ENCODE measurements at places on chromosomes 2 and 18. TPM values are rescaled to one million over a fixed set of nuclear protein-coding genes. Genes with fewer than 3 reads are reported as not detected.

- no peak for DNase-seq
These were observed 12.1 kb downstream of the AAK1 start for GRCh38 chr2:69631402-69631801.

DNA sequence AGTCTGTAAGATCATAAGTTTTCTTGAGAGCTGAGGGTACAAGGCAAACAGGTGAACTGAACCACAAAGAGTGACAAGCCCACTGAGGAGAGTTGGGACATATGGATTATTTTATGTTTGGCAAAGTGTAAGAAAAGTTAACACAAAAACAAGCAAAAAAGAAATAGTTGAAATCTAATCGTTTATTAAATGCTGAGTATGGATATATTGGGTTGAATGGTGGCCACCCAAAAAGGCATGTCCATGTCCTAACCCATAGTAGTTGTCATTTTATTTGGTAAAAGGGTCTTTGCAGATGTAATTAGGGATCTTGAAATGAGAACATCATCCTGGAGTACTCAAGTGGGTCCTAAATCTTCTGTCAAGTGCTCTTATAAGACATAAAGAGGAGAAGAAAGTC, 24.9 kb upstream of the TWIST2 start:
- no peak for DNase-seq

DNA sequence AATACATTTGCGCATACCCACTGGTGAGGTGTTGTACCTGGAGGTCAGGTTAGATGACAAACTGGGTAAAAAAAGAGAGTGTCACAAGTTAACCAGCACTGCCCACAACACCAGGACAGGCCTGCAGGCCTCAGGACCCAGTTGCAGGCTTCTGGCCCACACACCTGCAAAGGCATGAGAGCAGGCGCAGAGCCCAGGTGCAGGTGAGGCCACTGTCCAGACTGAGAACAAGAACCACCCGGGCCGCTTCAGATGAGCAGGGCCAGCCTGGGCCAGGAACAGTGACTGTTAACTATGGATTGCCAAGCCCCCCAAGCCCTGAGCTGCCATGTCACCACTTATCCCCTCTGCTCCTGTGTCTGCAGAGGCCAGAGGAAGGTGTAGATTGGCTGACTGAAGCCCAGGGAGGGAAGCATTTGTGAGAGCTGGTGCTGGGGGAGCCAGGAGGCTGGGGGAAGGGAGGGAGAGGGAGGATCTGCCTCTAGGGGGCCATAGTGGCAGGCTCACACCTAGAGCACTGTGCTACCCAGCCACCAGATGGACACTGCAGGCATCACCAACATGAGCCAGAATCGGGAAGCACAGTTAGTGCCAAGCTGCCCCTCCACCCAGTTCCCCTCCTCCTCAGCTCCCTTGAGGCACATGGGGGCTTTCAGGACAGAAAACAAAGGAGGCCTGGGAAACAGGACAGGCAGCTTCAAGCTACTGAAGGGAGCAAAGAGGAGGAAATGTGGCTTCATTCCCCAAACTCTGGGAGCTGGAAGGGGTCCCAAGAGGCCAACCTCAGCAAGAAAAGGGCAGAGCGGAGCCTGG, 35.4 kb downstream of the SFXN5 start:
- peak; percentile 83 for DNase-seq

DNA sequence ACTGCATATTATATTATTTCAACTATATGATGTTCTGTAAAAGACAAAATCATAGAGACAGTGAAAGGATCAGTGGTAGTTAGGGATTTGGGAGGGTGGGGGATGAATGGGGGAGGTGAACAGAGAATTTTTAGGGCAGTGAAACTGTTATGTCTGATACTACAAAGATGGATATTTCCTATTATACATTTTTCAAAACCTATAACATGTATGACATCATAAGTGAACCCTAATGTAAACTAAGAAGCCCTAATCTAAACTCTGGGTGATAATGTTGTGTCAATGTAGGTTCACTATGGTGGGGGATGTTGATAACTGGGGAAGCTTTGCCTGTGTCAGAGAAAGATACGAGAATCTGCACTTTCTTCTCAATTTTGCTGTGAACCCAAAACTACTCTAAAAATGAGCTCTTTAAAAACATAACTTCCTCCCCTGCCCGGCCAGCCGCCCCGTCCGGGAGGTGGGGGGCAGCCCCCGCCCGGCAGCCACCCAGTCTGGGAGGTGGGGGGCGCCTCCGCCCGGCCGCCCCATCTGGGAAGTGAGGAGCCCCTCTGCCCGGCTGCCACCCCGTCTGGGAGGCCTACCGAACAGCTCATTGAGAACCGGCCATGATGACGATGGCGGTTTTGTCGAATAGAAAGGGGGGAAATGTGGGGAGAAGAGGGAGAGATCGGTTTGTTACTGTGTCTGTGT, 234.4 kb downstream of the RPIA start:
- DNase-seq, result no peak

GRCh38 chr2:140865837-140866236, 1265.0 kb downstream of the LRP1B start:
- no peak for DNase-seq

- no peak for DNase-seq
These were observed 34.7 kb upstream of the FAM124B start for GRCh38 chr2:224436634-224437033.

DNA sequence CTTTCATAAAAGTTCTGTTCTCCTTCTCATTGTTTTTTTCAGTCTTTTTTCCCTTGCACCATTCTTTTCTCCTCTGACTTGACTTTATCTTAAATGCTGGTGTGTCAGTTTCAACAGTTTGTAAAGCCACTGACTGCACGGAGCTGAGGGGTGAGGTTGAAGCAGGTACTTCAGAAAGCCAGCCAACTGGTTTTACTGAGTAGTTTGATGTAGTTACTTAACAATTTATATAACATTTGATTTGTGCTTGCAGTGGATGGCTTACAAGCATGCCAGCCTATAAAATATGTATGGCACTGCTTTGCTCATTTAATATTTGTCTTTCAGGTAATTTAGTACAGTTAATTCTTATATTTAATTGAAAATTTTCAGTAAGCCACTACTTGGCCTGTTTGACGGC, 55.4 kb downstream of the FAM171B start:
- no peak for DNase-seq

DNA sequence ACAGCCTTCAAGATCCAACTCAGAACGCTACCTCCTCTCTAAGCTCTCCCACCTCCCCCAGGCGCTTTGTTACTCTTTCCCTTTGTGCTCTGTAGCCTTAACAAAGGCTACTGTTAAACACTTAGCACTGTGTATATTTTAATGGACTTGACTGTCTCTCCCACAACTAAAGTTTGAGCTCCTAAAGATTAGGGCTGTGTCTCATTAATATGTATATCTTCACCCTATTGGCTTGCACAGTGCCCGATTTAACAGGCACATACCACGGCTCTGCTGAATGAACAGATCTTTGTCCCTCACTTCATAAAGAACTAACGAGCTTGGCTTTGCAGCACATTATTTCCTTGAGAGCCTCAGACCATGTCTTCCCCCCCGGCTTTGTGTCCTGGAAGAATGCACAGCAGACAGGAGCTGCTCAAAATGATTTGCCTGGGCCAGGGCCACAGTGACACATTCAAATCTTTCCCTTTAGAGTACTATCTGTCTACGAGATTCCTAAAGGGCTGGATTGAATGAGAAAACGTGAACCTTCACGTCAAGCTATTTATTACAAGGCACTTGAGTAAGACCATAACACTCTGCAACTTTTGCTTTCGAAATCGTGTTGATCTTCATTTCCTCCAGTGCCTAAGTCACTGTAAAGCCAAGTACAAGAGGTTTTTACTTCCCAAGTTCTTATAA, 22.1 kb downstream of the ABHD3 start:
- no peak for DNase-seq

HSBP1L1 gene
- 32.7 TPM for total RNA-seq

Measured in G401 (cell line).